ENCODE measurements at places on chromosomes 1 and 21.
A peak's percentile ranks its signal among the peaks of the same experiment; 100 is the strongest.

- peak; percentile 60 for DNase-seq
These were observed 6.2 kb upstream of the ZNF281 start for GRCh38 chr1:200415789-200416593.

GRCh38 chr1:223228931-223229528 is 86.0 kb upstream of the TLR5 start:
- DNase-seq: no peak

DNA sequence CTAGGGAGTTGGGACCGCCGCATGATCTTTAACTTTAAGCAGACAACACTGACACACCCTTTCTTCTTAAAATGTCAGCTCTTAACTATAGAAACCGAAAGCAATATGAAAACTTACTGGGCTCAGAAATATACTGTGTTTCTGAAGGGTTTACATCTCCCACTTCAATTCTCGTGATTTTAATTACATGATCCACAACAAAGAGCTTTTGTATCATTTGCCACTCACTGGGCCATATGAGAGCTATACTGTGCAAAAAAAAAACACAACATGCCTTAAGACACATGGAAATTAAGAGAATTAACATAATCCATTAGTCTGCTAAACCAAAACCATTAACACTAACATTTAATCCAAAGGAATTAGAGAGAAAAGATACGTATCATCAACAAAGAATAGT is 35.0 kb upstream of the RAP1GAP start:
- DNase-seq: no peak

GRCh38 chr1:49331066-49331852 is 554.6 kb upstream of the BEND5 start:
- DNase-seq: no peak

DNA sequence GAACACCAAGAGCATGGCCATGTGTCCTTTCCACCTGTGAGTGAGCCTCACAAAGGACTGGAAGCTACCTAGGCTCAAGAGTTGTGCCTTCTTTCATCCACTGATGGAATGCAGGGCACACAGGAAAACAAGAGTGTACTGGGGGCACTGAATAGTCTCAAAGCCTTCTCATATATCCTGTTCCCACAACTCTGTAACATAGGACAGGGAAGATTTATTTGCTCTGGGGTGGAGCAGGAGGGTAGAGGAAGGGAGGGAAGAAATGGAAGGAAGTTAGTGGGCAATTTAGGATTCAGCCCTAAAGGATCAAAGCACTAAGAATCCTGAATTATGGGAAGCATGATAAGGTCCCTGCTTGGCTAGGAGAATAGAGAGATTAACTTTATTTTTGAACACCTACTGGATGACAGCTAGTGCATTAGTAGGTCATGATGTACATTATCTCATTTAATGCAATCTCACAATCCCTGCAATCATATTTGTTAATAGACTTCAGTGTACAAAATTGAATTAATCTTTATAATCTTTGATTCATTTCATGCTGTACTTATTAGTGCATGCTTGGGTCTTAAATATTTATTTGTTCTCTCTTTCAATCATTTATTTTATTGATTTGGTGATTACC is 27.0 kb upstream of the RGS16 start:
- DNase-seq: no peak

DNA sequence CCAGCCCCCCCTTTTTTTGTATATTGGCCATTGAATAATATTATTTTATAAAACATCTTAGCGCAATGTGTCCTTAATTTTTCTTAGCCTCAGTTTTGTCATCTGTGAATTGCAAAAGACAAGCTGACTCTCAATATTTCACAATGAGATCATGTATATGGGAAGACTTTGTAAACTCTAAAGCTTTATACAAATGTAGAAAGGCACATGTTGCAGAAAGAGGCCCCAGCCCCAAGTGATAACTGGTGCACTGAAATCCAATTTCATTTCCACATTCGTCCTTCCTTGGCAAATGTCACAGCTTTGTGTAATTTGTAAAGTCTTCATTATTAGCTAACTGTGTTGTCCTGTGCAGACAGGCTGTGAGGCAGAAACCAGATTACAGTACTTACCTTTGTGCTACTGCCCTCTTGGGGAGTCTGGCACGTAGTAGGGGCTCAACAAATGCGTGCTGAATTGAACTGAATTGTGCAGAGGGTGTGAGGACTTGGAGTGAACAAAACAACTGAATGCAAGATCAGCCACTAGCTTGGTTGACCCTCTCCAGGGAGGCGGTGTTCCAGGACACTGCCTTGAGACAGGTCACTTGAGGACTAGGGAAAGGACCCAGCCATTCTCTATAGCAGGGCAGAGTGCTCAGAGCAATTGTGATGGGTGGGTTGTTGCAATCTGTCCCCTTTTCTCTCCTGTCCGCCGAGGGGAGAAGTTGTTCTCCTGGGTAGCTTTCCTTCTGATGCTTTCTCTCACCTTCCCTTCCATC is 74.6 kb downstream of the LMO4 start:
- no peak for DNase-seq

All from right forelimb (tissue), 1 donor.